Brain pericyte (primary cell): ENCODE measurements at places on chromosomes 13 and 19.

DNA sequence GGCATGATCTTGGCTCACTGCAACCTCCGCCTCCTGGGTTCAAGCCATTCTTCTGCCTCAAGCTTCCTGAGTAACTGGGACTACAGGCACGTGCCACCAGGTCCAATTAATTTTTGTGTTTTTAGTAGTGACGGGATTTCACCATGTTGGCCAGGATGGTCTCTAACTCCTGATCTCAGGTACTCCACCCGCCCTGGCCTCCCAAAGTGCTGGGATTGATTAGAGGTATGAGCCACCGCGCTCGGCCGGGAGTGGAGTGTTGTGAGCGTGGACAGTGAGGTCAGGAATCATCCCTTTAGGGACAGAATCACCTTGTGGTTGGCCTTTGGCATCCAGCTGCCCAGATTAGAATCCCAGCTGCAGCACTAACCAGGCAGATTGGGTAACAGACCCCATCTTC, 10.3 kb downstream of the RRAS start:
- DNase-seq = no peak

DNA sequence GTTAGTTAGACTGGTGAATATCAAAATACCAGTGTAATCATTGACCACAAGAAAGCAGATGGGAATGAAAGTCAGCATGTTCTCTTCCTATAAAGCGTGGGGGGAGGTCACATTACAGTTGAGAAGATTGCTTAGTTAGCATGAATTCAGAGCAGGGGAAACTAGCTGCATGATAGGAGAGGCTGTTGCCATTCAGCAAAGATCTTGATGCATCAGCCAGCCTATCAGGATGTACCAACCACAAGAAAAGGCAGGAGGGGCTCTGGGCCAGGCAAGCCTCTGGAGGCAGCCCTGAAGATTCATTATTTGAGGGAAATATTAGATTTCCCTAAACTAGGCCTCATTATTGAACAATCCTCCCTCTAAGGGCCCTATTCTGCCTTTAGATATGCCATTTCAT, 5.0 kb upstream of the MTMR6 start:
- no peak for DNase-seq

- no peak for DNase-seq
Measured at GRCh38 chr13:41590643-41591042, 133.3 kb downstream of the RGCC start.

DNA sequence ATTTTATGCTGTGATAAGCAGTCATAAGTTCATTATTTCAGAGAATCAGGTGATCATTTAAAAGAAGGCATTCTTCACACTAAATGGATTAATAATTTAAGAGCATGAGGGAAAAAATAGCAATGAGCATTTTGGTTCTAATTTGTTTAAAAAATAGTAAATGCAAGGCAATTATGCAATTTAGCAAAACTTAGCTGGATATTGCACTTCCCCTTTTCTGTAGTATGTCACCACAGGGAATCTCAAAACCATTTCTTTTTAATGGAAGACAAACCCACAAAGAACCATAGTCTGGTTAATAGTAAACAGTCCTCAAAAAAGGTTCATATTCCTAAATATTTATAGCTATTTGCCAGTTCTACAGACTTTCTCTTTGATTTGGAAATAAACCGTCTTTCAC, 30.2 kb downstream of the COG6 start:
- no peak for DNase-seq

DNA sequence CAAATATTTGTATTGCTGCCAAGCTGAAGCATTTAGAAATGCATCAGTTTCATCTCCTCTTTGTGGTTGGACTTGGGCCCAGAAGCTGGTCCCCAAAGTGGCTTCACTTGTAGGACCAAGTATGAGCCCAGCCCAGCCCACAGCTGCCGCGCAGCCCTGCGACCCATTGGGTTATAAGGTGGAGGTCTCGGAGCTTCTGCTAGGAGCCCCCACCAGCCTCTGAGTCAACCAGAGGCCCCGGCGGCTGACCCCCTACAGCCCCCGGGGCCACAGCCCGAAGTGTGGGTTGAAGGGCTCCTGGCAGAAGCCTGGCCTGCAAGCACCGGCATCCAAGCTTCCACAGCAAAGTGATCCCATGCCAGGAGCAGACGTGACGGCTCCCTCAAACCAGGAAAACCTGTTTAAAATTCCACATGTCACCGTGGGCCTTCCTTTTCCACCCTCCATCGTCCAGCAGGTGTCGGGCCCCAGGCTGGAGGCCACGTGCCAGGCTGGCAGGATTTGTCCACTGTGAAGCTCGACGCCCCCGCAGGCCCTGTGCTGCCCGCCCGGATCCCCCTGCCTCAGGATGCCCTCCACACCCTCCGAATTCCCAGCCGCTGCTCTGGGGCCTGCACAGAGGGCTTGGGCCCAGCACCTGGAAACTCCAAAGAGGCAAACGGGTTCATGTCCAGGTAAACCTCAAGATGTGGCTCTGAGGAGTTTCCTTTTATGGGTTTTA, 54.7 kb downstream of the C13orf46 start:
- DNase-seq = no peak

DNA sequence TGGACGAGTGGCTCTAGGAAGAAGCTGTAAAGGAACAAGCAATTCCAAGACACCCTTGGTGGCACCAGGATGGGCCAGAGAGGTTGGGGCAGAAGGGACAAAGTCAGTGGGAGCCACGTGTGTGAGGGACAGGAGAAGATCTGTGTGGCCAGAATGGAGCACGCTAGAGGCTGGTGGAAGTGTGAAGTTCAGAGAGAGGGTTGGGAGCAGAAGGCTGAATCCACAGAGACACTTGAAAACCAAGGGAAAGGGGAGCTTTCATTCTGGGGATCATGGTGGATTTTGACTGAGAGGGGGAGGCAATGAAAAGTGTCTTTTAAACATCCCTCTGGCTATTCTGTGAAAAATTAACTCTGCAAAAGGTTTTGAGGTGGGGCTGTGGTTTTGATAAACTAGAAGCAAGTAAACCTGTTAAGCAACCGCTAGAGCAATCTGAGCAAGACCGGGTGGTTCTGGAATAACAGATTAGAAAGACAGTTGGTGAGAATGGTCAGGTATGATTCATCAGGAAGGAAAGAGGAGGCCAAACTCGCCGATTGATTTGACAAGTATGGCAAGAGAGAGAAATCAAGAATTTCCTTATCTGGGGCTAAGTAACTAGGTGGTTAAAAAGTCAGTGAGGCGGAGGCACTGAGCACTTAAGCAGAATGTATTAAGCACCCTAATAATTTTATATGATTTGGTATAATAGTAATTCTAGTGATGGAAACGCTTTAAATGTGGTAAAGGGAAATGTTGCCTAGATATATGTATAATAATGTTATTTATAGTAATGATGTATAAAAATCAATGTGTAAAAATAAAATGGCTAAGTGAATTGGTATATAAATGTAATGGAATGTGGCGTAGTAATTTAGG, 140.0 kb downstream of the MYO16 start:
- DNase-seq = no peak
